Neural progenitor cell (in vitro differentiated cells): ENCODE measurements at places on chromosomes 3 and 15. TPM values are rescaled to one million over a fixed set of nuclear protein-coding genes. Genes with fewer than 3 reads are reported as not detected.

CAND2 gene
- total RNA-seq, result 2.4 and 6.9 TPM in 2 replicates

CHRNB4 gene
- total RNA-seq, result 0.24 and 0.37 TPM in 2 replicates

CRABP1 gene
- 320 and 454 TPM in 2 replicates for total RNA-seq

CRYGS gene
- total RNA-seq, result 1.1 and 1.4 TPM in 2 replicates

ACSBG1 gene
- total RNA-seq, result 0.11 and 0.22 TPM in 2 replicates

C2CD4B gene
- total RNA-seq, result 0.43 TPM in 1 of 2 replicates, not detected in the other

DNA sequence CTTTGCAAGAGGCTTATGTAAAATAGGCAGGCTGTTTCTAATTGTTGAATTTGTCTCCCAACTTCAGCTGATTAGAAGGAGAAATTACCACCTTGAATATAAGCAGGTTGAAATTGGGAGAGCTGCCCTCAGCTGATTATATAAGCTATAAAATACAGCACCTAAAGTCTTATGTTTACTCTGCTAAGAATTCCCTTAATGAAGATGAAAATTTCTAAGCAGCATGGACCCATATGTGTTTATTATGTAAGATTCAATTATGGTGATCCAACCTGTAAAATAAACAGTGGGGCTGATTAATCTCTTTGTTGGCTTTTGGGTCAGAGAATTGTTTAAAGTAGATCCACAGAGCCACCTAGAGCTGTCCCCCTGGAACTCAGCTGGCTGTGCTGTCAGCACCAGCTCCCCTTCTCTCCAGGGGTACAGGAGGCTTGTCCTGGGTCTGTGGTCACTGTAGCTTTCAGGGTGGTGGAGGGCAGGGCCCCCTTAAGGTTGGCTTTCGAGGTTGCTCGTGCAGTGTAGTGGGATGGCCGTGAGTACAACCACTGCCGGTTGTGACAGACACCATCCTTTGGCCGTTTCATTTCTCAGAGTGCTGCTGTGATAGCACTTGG is 9.5 kb downstream of the SLCO3A1 start:
- DNase-seq, result no peak

DNA sequence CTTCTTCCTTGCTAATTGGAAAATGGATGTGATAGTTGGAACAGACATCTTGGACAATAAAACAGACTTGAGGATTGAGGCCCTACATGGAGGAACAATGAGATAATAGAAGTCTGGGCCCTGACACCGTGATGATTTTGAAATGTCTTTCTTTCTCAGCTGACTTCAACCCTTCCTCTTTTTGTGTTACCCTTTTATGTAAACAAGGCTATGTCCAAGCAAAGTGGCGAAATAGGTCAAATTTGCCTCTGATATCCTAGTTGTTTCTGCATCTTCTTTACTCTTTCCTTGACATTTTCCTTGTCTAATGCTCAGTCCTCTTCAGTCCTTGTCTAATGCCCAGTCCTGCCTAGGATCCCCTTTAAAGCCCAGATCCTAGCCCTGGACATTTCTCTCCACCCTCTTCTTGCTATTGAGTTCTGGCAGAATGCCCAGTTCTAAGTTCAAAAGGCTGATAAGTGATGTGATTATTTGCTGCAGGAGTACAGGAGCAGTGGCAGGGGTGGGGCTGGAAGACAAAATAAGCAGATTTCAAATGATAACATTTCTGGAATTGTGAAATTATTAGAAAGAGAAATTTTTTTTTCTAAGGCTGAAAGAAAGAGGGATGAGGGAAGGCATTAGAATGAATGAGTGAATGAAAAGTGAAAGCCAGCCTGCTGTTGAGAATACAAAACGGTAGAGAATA is 6.5 kb upstream of the VPS8 start:
- no peak for DNase-seq

DNA sequence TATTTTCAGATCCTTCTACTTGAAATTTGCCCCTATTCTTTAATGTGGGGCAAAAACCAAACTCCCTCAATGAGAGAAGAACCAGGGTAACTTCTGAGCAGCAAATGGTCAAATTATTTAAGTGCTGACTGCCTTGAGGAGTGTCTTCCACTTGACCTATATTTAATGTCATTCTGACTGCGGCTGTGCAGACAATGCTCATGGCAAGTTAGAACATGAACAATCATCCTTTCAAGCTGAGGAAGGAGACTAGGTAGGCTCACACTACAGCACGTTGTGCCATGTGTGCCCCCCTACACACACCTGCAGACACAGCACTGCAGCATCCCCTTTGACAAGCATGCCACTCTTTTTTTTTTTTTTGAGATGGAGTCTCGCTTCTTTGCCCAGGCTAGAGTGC is 98.2 kb downstream of the OSBPL10 start:
- DNase-seq, result no peak

GRCh38 chr15:60120100-60120499 is 116.0 kb downstream of the FOXB1 start:
- DNase-seq, result peak; percentile 62

GRCh38 chr15:89498574-89498906 is 2.2 kb upstream of the RHCG start:
- no peak for DNase-seq

- DNase-seq, result no peak
These were observed 21.6 kb downstream of the RPL22L1 start for GRCh38 chr3:170848292-170848917.

GRCh38 chr3:20327889-20328288 is 141.9 kb upstream of the SGO1 start:
- DNase-seq, result no peak

- DNase-seq, result peak; percentile 78
These were observed 38.7 kb upstream of the MGA start for GRCh38 chr15:41621200-41622193.

DNA sequence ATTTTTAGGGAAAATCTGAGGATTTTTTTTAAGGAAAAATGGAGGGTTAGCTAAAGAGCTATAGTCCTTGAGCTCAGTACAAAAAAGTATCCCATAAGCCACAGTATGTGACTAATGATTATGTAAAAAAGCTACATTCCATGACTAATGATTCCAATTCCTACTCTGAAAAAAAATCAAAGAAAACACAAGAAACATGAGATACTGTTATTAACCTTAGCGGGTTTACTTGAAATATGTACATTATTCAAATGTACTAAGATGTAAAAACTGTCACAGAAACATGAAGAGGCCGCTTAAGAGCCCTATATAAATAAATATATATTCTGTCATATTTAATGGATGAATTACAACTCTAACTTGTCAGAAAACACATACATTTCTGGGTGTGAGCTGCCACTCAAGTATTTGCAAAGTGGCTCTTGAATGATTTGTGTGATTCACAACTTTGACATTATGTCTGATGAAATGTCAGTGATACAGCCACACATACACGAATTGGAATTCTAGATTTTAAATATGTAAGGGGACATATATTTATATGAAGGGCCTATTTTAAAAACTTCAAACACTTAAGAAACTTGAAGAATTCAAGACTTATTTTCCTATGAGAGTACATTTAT is 518.7 kb upstream of the SUCLG2 start:
- DNase-seq, result no peak
